NCI-H146 (cell line): ENCODE measurements at places on chromosomes 16 and 17.

GRCh38 chr16:3864562-3864961 lies 16.0 kb downstream of the CREBBP start:
- no peak for DNase-seq

DNA sequence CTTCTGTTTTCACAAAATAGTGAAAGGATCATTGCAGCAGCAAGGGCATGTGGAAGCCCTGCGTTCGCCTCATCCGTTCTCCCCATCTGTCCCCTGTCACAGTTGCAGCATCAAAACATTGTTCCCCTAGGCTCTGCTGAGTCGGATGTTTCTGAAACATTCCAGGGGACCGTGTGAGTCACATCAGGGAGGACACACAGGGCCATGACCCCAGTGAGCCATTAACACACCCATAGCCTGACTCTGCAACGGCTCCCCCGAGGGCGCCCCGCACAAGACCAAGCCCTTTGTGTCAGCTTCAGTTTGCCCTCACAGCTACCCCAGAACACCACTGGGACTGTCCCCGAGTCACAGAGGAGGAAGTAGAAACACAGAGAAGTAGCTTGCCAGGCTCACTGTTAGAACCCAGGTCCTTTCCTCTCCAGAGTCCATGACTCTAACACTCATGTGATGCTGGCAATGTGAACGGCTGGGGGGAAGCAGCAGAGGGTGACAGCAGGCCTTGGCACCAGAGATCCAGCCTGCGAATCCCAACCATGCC lies 63.3 kb upstream of the HSBP1 start:
- DNase-seq, result no peak

- DNase-seq, result no peak
Measured at GRCh38 chr16:28975158-28975599, 601 bp downstream of the SPNS1 start.

DNA sequence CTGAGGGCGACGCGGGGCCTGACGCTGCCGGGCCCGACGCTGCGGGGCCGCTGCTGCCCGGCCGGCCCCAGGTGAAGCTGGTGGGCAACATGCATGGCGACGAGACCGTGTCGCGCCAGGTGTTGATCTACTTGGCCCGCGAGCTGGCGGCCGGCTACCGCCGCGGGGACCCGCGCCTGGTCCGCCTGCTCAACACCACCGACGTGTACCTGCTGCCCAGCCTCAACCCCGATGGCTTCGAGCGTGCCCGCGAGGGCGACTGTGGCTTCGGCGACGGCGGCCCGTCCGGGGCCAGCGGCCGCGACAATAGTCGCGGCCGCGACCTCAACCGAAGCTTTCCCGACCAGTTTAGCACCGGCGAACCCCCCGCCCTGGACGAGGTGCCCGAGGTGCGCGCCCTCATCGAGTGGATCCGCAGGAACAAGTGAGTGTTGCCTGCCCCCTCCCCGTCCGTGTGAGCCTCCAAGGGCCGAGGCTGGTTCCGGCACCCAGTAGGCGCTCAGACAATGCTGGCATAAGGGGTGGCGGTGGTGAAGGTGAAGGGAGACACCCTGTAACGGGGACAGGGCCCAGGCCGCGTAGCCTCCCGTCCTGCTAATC lies 676 bp downstream of the CPD start:
- DNase-seq, result peak; percentile 43

GRCh38 chr17:14135906-14136590 lies 66.7 kb downstream of the COX10 start:
- DNase-seq, result no peak

DNA sequence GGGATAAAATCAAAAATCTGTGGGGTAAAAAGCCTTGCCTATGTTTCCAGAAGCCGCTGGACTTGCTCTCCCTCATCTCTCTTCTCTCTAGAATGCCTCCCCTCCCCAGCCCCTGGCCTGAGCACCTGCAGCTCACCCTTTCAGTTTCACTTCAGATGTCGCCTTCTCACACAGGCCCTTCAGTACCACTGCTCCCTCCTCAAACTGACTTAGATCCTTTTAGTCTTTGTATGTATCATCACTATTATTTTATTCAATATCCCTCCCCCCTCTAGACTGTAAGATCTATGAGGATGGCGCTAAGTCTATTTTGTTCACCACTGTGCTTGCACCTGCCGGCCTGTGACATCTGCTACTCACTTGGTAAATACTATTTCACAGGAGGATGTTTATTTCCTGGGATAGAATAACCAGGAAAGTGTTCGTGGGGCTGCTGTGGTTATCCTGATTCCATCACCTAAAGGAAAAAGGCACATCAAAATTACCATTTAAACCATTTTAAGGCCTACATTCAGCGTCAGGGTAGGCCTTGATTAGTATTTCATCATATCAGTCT lies 122.3 kb downstream of the MRTFB start:
- DNase-seq, result peak; percentile 93
